ENCODE measurements at places on chromosomes 16 and 17.

DNA sequence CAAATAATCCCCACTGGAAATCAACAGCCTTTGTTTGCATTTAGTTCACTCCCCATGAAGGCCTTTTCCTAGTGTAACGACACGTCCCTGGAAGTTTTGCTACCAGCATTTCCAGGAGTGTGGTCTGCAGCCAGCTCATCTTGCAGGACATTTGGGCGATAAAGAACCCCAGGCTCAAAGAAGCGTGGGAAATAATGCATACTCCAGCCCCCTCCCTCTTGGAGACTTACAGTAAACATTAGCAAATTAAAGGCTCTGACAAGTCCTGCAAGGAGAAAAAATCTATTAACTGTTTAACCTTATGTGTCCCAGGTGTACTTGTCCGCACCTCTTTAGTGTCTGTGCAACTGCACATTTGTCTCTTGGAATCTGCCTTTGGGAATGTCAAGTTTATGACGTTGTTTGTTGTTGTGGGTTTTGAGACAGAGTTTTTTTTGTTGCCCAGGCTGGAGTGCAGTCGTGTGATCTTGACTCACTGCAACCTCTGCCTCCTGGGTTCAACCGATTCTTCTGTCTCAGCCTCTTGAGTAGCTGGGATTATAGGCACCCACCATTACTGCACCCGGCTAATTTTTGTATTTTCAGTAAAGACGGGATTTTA, 131.1 kb downstream of the ABCC1 start:
- DNase-seq, result no peak

GRCh38 chr16:86597126-86597879, 19.0 kb downstream of the FOXL1 start:
- no peak for DNase-seq

DNA sequence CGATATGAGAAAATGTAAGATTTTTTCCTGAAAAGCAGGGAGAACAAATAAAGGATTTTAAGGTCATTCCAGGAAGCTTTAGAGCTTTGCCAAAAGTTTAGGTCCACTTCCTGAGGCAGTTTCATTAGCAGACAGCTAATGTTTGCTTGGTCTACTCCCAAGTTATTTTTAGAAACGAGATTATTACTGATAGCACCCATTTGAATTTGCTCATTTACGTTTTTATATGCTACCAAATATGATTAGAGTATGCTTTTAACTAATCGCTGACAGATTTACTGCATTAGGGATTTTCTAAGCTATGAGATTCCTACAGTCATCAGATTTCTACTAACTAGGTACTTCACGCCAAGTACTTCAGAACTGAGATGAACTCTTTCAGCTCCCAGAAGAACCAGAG, 98.1 kb downstream of the WNT3 start:
- no peak for DNase-seq

DNA sequence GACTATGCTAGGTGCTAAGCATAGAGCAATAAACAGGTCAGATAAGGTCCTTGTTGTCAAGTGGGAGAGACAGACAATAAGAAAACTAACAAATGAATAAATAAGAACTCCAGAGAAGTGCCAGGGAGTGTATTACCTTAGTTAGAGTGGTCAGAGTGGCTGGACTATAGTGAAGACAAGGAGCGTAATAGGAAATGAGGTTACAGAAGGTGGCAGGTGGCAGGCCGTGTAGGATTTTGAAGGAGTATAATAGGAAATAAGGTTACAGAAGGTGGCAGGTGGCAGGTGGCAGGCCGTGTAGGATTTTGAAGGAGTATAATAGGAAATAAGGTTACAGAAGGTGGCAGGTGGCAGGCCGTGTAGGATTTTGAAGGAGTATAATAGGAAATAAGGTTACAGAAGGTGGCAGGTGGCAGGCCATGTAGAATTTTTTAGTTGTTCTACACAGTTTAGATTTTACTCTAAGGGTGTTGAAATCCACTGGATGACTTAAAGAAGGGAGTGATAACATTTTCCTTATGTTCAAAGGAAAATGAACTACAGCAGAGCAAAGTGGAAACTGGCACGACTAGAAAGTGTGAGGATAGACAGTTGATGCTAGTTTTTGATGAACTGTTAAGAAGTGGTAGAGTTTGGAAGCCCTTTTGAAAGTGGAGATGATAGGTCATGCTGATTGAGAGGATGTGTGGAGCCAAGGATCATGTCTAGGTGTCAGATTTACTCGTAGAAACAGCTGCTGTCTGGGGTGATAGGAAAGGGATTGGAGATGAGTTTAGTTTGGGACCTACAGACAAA, 3.6 kb upstream of the KRTAP3-1 start:
- DNase-seq, result no peak

DNA sequence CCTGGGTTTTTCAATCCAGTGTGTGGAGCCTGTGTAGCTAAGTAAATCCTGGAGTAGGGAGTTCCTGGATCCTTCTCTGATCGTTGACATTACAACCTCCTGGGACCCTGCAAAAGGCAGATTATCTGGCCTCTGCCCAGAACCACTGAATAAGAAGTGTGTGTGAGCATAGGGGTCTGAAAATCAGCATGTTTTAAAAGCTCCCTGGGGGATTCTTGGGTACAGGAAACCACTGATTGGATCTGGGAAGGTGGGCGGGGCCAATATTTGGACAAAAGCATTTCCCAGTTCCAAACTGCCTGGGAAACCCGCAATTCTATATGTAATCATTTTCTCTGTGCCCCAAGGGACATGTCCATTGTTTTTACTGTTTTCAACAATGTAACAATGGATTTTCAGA, 27.2 kb upstream of the BEAN1 start:
- DNase-seq, result no peak

- no peak for DNase-seq
Measured at GRCh38 chr17:57953219-57953618, 2.0 kb downstream of the CUEDC1 start.

DNA sequence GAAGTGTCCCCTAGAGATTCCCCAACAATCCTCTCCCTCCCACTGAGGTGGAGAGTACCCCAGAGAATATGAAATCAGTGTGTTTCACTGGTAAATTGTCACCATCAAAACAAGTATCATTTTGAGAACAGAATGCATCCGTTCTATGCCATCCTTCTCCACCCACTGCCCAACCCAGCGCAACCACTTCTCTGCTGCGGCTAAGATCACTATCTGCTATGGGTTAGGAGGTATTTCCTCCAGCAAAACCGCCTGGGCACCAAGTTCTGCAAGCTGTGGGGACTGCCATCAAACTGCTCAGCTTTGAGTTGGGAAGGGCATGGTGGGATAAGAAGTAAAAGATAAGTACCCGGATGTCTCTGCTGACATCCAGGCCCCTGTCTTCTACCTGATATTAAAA, 24.4 kb downstream of the CNTNAP1 start:
- no peak for DNase-seq

DNA sequence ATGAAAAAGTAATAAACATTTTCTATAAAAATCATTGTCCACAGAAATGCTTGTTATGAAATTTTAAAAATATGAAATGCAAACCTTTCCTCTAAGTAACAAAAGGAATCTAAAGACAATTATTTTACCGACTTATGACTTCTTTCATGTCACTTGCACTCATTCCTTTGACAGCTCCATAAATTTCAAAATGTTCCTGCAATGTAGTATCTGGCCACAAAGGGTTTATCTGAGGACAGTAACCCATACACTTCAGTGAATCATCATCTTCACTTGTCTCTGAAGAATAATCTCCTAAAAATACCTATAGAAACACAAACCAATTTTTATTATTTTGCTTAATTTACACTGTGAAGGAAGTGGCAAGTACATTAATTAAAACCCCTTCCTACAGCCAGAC, 25.6 kb upstream of the ABCA10 start:
- DNase-seq, result no peak

- no peak for DNase-seq
Measured at GRCh38 chr17:76446449-76447231, 6.3 kb downstream of the UBE2O start.

DNA sequence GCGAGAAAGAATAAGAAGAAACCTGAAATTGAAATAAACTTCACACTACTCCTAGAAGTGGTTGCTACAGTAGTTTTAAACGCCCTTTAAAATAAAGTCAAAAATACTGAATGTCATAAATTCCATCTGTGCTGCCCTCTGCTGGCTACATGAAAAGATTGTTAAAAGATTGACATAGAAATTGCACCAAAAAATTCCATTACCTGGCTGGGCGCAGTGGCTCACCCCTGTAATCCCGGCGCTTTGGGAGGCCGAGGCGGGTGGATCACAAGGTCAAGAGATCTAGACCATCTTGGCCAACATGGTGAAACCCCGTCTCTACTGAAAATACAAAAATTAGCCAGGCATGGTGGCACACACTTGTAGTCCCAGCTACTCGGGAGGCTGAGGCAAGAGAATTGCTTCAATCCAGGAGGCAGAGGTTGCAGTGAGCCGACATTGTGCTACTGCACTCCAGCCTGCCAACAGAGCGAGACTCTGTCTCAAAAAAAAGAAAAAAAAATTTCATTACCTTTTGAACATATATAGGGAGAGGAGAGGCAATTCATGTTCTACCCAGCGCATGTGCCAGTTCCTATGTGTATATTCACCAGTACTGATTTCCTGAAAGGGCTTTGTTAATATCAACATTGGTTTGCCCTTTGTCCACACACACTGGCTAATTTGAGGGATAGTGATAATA, 36.5 kb downstream of the CYTH1 start:
- DNase-seq, result no peak

- DNase-seq, result no peak
Measured at GRCh38 chr16:68298907-68299561, 11.7 kb downstream of the SLC7A6OS start.

DNA sequence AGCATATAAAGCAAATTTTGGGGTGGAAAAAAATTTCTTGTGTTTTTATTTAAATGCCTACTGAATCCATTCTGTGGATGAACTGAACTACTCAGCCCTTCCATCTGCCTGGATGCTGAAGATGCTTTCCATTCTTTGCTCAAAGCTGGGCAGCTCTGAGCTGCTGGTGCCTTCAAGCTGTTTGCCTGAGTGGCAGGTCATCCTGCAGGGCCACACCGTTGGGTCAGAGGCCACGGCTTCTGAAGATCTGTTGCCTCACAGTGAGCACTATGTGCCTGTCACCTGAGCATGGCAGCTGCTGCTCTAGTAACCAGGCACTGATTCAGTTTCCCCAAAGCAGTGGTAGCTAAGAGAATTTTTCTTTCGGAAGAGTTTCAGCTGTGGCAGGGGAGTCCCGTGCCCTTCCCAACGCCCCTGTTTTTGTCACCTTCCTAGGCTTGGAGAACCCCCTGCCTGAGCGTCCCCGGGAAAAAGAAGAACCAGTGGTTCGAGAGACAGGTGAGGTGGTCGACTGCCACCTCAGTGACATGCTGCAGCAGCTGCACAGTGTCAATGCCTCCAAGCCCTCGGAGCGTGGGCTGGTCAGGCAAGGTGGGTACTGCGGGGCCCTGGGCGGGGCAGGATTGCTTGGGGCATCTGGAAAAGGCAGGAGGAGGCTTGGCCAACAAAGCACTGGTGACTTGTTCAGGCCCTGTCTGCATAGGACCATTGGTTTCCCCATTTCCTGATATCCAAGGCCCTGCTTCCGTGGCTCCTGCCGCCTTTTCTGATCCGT, 8.5 kb downstream of the PLK1 start:
- no peak for DNase-seq

DNA sequence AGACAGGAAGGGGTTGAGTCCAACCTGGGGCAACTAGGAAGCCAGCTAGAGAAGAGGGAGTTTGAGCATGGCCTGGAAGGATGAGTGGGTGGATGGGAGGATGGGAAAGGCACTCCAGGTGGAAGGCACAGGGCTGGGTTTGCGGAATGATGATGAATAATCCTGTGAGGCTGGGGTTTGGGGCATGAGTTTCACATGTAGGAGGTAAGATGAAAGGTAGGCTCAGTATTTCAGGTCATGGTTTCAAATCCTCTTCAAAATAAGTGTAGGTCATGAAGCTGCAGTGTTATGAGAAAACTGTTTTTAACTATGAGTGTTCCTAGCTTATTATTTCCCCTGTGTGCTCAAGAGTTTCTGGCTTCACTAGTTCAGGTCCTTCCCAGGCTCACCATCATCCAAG, 130.3 kb downstream of the SKAP1 start:
- no peak for DNase-seq

GRCh38 chr17:78539781-78540180, 37.4 kb downstream of the DNAH17 start:
- DNase-seq, result no peak

DNA sequence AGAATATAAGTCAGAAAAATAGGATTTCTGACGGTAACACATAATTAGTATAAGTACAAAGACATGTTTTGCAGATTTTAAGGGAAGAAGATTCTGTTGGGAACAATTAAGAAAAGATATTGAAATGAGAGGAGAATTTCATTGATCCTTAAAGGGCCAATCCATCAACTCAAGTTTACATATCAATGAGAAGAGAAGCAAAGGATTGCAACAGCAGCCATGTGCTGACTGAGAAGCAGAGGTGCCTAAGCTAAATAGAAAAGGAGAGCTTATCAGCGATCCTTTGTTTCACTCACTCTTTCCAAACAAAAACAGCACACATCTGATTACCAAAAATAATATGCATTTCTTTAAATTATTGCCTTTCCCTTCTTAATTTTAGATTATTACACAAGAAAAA, 94.6 kb downstream of the ITFG1 start:
- no peak for DNase-seq

DNA sequence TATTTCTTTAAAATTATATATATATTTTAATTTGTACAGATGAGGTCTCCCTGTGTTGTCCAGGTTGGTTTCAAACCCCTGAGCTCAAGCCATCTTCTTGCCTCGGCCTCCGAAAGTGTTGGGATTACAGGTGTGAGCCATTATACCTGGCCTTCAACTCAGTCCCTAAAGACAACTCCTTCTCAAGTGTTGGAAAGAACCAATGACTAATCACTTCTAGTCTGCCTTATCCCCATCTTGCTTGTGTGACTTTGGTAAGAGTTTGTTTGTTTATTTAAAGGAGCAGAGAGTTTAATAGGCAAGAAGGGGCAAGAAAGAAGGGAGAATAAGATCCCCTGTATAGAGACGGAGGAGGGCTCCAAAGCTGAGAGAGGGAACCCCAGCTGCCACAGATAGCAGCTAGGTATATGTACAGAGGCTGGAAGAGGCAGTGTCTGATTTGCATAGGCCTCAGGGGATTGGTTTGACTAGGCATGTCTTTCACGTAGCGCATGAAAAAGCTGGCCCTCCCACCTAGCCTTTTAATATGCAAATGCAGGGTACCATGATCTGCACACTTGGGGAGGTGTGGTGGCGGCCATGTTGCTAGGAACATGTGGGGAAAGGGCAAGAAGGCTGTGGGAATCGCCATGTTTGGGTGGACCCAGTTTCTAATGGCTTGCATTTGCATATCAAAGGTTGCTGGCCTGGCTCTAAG, 21.5 kb downstream of the ABCC1 start:
- no peak for DNase-seq

- no peak for DNase-seq
Measured at GRCh38 chr17:334974-335481, 17.6 kb downstream of the RPH3AL start.

- peak; percentile 90 for DNase-seq
Measured at GRCh38 chr17:38898812-38899348, 26.5 kb upstream of the LASP1NB start.

Data from stimulated activated CD4-positive, alpha-beta T cell treated with anti-CD3 and anti-CD28 coated beads, Interleukin-1b, Interleukin-23, amount 100 ng/mL, for 24 hours (primary cell).